ENCODE measurements at places on chromosomes 1 and 21.

DNA sequence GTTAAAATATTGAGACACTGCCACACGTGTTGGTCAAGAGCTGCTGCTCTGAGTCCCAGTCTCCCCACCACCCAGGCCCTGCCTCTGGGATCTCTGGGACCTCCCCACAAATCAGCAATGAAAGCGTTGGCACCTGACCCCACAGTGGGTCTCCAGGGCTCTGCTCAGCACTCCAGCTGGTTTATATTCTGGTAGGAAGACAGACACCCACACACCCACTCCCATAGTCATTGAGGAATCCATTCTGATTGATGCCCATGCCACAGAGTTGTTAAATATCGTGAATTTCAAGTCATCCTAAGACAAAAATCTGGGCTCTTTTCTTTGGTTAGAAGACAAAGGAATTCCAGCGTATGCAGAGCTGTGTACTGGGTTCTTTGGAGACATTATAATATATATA lies 91.6 kb downstream of the KIF26B start:
- DNase-seq: no peak

DNA sequence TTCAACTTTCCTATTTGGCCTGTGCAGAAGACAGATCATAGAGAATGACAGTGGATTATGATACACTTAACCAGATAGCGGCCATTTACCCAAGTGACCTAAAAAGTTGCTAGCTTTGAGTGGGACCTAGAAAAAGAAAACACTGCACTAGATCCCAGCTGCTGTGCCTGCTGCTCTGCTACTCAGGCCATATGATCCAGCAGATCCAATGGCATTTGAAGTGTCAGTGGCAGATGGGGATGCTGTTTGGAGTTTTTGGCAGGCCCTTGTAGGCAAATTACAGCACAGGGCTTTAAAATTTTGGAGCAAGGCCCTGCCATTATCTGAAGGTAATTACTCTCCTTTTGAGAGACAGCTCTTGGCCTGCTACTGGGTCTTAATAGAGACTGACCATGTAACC lies 74.0 kb upstream of the KCNE2 start:
- DNase-seq: no peak

GRCh38 chr1:226662642-226663326 lies 76.3 kb downstream of the ITPKB start:
- peak; percentile 55 for DNase-seq

GRCh38 chr1:18118078-18118477 lies 10.5 kb downstream of the IGSF21 start:
- DNase-seq: peak; percentile 43

DNA sequence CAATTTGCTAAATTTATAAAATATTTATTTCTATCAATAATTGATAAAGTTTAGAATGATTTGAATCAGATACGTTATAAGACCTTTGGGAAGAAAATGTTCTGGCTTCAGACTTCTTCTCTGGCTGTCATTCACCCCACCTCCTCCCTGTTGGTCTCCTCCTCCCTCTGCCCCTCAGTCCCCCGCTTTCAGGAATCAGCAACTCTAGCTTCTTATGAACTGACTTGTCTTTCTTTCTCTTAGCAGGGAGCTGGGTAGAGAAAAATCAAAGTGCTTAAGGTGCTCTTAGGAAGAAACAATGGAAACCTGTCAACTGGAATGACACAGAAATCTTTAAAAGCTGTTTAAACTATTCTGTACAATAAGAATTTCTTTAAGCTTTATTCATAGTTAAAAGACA lies 71.3 kb upstream of the ETV3 start:
- no peak for DNase-seq

DNA sequence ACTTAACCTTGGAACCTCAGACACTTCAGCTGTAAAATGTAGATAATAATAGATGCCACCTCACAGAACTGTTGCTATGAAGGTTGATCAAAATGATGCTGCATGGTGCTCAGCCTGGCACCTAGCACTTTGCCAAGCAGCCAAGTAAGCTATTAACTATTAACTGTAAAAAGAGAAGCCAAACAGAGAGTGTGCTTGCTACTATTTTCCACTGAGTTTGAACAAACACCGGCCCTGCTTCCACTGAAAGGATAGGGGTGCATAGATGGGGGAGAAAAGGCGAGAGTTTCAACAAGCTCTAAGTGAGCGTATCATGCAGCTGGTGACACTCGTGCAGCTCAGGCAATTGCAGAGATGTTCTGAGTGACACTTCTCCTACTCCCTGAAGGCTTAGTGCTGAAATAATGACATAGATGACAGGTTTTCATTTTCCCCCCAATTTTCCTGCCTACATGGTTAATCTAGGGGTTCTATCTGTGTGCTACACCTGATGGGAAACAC lies 78.2 kb downstream of the GPR88 start:
- DNase-seq: no peak

GRCh38 chr1:200780545-200781369 lies 42.1 kb downstream of the CAMSAP2 start:
- DNase-seq: no peak

- no peak for DNase-seq
These were observed 187.5 kb downstream of the TPR start for GRCh38 chr1:186187601-186188000.

All from amygdala (tissue), 56 donors.